ENCODE measurements at places on chromosomes 3 and 15.

DNA sequence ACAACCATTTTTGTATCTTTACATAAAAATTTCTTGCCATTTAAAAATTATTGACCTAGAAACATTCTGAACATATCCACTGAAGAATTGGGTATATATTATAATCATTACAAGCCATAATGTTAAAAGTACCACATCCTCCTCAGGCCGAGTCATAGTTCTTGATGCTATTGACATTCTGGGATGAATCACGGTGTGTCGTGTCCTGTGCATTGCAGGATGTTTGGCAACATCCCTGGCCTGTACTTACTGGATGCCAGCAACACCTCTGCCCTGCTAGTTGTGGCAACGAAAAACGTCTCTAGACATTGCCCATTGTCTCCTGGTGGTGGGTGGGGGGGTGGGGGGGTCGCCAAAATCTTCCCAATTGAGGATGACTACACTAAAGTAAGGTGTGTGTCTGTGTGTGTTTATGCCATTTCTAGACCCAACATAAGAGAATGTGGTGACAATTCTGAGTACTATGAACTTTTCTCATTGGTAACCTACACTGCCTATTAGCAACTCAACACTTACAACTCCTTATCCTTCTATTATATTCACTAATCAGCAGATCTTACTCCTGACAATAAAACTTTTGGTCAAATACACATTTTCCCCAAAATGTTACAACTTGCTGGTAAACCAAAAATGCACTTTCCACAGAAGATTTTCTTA is 471.6 kb downstream of the FOXP1 start:
- DNase-seq = peak; percentile 61

DNA sequence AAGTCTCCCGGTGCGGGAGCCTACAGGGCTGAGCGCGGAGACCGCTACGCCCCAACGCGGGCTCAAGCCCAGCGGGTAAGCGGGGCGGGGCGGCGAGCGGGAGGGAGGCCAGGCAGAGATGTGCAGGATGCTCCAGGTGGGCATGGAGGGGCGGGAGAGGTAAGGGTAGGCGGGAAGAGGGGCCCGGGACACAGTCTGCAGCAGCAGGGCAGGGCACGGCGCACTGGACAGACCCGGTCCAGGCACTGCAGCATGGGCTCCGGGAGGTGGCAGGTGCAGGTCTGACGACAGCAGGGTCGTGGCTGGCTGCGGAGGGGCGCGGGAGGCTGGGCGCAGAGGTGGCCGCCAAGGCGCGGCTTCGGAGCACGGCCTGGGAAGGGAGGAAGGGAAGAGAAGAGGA is 102.8 kb downstream of the GABRB3 start:
- DNase-seq = no peak

DNA sequence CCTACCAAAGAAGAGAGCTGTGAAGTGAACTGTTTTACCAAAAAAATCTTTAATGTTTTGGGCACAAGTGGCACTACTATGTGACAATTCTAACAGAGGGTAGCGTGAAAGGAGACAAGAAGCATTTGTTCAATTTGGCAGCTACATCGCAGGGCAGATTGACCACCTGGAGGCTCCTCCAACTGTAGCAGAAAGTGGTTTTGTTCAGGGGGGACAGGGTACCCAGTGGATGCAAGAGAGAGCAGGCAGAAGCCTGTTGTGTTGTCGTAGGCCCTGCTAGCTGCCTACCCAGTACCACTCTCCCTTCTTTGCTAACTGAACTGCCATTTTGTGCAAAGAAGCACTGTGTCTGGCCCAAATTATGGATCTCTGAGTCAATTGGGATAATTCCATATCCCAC is 54.8 kb upstream of the SYN2 start:
- no peak for DNase-seq

DNA sequence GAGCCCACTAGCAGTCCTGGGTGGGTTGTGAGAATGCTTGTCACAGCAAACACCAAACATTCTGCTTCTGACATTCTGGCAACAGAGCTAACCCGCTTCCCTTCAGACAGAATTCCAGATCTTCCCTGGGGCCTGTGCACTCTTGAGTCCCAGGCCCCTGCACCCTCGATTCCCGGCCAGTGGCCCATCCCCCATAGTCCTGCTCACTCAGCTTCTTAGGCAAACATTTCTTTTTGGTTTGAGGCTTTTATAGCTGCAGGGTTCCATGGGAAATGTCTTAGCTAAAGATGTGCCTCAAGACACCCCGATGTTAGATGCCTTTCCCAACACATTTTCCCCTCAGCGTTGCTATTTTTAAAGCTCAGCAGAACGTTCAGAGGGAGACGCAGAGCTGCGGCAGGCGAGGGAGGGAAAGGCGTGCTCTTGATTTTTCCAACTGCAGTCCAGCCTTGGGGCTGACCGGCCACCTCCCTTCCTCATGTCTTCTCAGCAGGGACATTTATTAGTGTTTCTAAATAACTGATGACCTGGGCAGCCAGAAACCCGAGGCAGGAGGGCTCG is 35.2 kb downstream of the ABTB1 start:
- no peak for DNase-seq

- DNase-seq = no peak
Measured at GRCh38 chr3:42123012-42123581, 31.9 kb downstream of the TRAK1 start.

GRCh38 chr15:31551323-31551722 is 224.7 kb downstream of the KLF13 start:
- no peak for DNase-seq

GRCh38 chr15:28018291-28019044 is 80.6 kb downstream of the OCA2 start:
- no peak for DNase-seq

DNA sequence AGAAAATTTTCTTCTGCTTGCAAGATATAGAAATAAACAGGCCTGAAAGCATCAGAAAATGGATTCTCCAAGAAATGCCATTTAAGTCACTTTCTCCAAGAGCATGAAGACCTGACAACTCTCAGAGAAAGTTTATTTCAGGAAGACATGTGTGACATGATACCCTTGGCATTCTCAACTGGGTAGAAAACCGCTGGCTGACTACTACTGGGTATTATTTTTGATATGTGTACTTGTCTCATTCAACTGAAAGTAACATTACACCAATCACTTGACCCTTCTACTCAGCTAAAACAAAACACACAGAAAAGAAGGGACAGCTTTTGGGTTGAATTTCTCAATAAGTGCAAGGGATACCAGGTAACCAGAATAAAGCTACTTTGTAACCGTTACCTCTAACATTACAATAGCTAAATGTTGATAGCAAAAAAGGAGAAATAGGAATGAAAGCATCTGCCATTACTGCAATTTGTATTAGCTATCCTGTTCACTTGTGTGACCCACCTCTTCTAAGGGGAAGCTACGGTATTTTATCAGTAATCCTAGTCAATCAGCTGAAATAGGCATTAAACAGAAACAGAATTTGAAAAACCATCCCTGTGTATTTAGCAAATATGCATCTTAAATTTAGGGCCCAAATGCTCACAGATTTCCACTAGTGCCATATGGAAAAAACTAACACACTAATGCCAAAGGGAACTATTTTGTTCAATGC is 7.3 kb downstream of the TRA2B start:
- no peak for DNase-seq

GRCh38 chr3:22542311-22542710 is 660.8 kb upstream of the UBE2E2 start:
- DNase-seq = no peak

GRCh38 chr15:58628206-58628947 is 121.1 kb downstream of the ADAM10 start:
- no peak for DNase-seq

- no peak for DNase-seq
Measured at GRCh38 chr3:125245521-125245920, 33.0 kb upstream of the SLC12A8 start.

DNA sequence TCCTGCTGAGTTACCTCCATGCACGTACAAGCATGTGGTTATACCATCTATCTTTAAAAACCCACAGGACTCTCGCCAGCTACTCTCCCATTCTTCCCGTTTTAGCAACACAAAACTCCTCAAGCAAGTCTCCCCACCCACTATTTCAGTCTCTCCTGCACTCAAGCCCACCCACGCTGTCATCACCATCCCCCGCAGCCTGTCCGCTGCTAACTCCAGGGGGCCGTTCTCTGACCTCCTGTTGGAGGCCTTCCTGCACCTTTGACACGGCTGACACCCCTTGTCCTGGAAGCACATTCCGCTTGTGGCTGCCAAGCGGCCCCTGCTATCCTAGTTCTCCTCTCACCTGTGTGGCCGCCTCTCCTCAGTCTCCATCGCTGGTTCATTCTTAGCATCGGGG is 7.5 kb upstream of the PCSK6 start:
- DNase-seq = no peak

- DNase-seq = no peak
Measured at GRCh38 chr3:78421247-78421966, 1346.4 kb downstream of the ROBO1 start.
